ENCODE measurements at places on chromosomes 2 and 18.

DNA sequence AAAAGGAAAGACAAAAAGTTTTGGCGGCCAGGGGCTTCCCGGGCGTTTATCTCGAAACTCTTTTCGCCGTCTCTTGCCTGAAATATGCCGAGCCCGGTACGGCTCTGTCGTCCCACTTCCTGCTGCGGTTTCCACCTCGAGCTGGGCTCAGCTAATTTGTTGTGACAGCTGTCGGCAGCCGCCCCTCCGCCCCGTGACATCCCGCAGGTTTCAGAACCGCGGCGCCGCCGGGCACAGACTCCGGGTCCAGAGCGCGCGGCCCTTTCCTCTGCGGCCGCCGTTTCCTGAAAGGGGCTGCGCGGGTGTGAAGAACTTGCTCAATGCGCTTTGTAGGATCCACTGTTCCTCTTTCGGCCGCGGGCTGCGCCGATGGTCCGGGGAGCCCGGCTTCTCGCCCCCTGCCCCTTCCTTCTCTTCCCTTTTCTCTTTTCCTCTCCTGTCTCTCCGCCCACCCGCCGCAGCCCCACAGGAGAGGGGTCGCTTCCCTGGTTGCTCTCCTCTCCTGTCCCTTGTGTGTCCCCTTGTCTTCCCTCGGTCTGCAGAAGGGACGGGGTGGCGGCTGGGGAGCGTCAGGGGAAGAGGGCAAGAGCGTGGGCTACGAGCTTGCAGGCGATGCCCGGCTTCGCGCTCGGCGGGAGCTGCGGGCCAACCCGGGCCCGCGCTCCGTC lies 648 bp downstream of the ARID5A start:
- peak; percentile 57 for DNase-seq

DNA sequence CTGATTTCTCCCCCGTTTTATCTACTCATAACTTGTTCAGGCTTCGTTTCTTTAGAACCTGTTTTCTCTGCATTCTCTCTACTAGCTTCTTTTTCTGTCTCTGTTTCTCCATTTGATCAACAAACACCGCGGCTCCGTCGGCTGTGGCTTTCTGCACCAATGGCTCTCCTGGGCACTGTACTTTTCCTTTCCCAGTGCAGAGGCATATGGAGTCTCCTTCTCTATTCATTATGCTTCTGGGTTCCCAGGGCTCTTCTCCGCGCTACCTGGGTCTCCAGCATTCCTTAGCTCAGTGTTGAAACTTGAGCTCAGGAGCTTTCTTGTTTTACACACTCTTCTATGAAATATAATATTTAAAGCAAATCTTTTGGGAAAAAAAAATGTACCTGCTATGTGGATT lies 196.6 kb upstream of the SOX11 start:
- DNase-seq: no peak

GRCh38 chr2:219772103-219772635 lies 144.7 kb downstream of the SLC4A3 start:
- DNase-seq: no peak

- no peak for DNase-seq
These were observed 39.6 kb downstream of the ZFP36L2 start for GRCh38 chr2:43186679-43187374.

DNA sequence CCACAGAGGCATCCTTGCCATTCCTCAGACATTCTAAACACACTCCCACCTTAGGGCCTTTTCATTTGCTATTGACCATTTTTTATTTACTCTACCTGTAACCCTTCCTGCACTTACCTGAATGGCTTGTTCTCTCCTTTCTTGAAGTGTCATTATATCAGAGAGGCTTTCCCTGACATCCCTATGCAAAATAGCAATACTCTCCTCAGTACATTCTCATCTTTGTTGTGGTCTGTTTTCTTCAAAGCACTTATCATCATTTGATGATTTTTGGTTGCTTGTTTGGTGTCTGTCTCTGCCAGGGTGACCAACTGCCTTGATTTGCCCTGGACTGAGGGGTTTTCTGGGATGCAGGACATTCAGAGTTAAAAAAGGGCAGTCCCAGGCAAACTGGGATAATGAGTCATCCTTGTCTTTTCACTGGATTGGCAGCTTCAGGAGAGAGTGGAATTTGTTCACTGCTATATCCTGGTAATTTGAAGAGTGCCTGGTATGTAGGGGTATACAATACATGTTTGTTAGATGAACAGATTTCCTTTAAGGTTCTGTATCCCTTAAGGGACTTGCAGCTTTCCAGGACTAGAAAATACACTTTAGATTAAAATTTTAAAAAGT lies 102.4 kb downstream of the BABAM2 start:
- DNase-seq: peak; percentile 64

DNA sequence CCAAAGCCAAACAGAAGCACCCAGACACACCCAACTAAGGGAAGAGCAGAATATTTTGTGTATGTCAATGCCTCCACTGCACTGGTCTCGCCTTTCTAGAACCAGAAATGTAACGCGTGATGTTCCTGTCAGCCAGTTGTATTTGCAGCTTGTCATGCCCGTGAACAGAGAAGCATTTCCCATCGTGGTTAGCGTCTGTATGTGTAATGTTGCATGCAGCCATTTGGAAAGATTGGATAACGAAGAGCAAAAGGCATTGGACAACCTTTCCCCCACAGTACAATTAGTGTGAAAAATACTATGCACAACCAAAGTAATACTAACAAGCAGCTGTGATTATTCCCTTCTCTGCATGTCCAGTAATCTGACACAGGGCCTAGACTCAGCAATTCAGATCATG lies 140.5 kb downstream of the TMEM163 start:
- no peak for DNase-seq

DNA sequence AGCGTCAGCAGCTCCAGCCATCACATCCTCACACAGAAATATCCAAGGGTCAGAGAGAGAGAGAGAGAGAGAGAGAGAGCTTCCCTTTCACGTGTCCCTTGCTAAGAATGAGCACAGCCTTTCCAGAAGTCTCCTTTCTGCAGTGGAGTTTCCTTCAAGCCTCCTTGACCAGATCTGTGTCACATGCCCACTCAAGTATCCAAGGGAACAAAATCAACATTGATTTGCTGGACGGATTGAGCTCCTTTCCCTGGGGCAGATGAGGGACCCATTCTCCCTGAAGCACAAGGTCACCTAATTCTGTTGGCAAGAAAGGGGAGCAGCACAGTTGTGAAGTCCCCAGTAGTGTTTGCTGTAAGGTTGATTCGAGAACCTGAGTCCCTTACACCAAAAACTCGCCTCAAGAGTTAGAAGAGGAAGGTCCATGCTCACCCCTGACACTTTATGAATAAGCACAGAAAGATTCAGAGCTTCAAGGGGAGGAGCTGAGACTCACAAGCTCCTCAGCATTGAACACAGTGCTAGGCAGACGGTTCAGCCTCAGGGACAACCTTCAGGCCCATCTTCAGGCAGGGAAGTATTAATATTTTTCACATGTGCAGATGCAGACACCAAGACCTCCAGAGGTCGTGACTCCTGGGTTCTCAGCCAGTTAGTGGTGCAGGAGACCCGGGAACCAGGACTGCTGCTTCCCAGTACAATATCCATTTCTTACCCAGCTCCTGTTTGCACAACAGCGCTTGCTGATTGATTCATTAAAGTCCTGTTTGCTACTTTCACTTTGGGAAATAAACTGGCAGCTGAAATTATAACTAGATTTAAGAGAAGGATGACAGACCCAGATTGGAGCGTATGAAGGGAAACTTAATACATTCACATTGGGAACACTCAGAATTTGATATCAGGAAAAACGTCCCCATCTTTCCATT lies 38.2 kb upstream of the MARCO start:
- no peak for DNase-seq

GRCh38 chr2:122481717-122482116 lies 726.3 kb downstream of the TSN start:
- DNase-seq: no peak

DNA sequence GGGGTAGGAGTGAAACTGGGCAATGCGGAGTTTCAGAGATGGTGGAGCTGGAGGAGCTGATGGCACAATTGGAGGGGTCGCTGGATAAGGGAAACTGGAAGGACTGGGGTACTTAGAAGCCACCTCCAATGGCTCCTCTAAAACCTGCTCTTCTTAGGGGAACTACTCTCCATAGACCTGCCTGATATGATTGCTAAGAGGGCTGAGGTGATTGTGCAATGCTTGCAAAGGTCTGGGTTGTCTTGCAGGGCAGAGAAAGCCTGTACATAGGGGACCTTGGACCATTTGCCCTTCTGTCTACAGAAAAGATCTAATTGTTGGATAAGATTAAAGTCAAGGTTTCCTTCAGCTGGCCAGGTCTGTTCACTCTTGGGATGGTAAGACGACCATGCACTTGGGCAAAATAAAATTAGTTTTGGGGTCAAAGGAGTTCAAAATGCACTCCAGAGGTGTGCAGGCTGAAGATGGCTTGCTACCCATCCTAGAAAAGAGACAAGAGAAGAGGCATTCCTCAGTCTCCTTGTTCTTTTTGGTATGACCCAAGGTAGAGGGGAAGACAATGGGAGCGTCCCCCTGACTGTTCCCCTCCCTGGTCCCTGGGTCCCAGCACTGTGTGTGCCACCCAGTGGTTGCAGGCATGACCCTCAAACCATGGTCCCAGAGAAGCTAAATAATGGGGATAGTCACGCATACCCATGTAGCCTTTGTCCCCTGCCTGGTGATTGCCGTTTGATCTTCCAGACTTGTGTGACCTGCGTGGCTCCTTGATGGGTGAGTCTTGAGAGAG lies 41.1 kb downstream of the STK17B start:
- no peak for DNase-seq

GRCh38 chr18:42706618-42707017 lies 408.9 kb downstream of the RIT2 start:
- DNase-seq: peak; percentile 2

DNA sequence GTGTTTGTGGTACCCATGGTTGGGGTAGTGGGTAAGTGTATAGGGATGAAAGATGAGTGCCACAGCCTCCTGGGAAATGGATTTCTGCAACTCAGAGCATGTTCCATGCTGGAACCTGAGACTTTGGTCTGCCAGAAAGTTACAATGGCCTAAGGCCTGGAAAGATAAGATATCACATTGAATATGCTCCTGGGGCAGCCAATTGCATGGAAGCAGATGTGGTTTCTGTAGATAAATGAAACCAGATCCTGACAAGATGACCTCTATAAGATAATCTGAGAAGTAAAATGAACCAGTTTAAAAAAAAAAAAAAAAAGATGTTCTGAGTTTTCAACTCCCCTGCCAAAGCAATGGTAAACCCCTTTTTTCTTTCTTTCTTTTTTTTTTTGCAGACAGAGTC lies 91.4 kb upstream of the NCK2 start:
- DNase-seq: no peak

GRCh38 chr2:98815795-98816194 lies 84.9 kb upstream of the MGAT4A start:
- no peak for DNase-seq

DNA sequence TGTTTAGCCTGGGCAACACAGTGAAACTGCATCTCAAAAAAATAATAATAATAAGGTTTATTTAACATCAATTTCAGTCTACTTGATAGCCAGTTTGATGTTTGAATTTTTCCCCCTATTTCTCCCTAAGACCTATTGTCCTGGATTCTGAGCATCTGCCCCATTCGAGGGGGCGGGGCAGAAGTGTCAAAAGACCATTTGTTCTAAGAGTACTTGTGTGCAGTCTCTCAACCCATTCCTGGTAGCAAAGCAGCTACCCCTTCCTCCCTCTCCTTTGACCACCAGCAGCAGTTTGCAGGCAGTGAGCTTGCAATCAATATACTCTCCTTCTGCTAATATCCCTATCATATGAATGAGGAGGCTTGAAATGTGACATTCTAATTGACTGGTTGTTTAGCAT lies 71.9 kb downstream of the VWC2L start:
- DNase-seq: no peak

DNA sequence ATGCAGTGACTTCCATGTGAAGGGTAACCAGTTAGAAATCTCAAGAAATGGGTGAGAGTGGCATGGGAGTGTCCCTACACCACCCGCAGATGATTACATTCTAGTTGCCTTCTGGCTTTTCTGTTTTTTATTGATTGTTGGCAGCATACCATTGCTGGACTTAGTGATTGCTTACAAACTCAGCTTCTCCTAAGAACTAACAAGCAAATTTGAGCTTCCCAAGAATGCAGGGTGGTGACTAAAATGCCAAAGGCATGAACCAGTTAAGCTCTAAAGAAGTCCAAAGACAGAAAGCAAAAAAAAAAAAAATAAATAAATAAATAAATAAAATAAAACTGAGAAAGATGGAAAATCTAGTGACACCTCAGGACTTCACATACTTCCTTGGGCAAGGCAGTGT lies 245.5 kb upstream of the PARD3B start:
- DNase-seq: no peak

DNA sequence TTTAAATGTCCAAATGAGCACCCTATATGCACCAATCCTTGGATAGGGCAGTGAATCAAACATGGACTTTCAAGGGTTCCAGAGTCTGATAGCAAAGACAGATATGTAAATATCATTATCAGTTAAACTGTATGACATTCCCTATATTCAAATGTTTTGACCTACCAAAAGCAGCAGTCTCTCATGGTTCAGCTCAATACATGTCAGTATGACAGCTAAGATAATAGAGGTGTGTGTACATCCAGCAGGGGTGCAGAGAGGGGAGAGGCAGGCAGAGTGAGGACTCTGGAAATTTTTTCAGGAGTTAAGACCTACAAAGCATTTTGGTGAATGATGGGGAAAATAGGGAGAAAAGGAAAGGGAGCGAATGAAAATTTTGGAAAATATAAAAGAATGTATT lies 106.3 kb downstream of the MYO3B start:
- DNase-seq: no peak

DNA sequence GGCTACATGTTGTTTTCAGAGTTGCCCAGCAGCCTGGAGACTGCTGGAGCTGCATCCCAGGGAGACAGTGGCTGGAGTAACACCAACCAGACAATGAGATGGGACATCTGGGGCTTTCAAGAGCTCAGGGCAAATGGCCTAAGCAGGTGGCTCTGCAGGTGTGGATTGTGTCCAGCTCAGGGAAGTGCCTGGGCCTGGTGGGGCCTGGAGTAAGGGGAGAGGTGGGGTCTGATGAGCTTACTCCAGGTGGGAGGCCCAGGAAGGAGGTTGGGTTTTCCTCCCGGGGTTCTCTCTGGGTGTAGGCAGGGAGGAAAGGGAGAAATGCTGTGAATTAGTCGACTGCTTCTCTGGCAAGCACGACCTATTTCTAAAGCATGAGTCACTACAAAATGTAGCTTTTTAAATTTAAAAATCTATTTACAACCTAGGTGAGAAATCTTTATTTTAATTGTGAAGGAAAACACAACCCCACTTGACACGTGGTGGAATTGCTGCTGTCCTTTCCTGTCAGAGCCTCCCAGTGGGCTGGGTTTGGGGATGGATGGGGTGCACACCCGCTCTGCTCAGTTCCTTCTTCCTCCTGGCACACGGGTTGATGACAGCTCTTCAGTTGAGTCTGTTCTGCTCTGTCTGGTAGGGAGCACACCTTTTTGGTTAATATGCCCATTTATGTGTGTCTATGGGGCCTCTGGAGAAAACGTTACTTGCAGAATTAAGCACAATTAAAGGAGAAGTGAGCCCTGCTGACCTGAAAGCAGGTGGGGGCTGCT lies 81.6 kb downstream of the SH3RF3 start:
- DNase-seq: peak; percentile 41

Data from choroid plexus epithelial cell (primary cell).